ENCODE measurements at places on chromosomes 7 and 10.
A peak's percentile ranks its signal among the peaks of the same experiment; 100 is the strongest.

DNA sequence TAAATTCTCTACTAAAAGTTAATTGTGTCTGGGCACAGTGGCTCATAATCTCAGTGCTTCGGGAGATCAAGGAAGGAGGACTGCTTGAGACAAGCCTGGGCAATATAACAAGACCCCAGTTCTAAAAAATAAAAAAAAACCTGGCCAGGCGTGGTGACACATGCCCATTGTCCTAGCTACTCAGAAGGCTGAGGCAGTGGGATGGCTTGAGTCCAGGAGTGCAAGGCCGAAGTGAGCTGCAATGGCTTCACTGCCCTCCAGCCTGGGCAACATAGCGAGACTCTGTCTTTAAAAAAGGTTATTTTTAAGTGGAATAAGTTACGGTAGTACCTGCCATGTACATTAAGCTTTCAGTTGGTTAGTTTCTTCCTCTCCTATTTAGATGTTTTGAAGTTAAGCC is 28.9 kb downstream of the CDK14 start:
- no peak for DNase-seq

GRCh38 chr7:732094-732541 is 5.0 kb upstream of the PRKAR1B start:
- DNase-seq = peak; percentile 33

GRCh38 chr10:10056961-10057360 is 960.7 kb upstream of the CELF2 start:
- DNase-seq = no peak

DNA sequence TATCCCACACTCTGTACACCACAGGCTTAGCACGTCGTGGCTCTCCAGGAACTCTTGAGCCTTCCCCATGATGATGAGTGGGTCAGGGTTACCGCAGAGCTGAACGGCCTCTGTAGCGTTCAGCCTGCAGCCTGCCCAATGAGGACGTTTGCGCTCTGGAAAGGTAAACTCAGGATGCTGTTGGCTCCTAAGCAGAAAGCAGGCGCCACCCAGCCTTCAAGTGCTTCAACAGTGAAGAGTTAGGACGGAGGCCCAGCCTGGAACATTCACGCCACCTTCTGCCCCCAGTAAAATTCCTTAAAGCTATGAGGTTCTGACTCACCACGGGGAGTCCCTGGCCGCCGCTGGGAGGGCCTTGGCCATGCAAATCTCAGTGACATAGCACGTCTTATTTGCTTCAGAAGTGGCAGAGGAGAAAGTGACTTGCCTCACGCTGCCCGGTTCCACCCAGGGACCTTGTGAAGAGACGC is 161.5 kb upstream of the SH2B2 start:
- DNase-seq = no peak

- DNase-seq = no peak
These were observed 219.8 kb downstream of the DNAJB9 start for GRCh38 chr7:108789451-108789850.

GRCh38 chr7:55992346-55992745 is 28.0 kb downstream of the NIPSNAP2 start:
- DNase-seq = no peak

DNA sequence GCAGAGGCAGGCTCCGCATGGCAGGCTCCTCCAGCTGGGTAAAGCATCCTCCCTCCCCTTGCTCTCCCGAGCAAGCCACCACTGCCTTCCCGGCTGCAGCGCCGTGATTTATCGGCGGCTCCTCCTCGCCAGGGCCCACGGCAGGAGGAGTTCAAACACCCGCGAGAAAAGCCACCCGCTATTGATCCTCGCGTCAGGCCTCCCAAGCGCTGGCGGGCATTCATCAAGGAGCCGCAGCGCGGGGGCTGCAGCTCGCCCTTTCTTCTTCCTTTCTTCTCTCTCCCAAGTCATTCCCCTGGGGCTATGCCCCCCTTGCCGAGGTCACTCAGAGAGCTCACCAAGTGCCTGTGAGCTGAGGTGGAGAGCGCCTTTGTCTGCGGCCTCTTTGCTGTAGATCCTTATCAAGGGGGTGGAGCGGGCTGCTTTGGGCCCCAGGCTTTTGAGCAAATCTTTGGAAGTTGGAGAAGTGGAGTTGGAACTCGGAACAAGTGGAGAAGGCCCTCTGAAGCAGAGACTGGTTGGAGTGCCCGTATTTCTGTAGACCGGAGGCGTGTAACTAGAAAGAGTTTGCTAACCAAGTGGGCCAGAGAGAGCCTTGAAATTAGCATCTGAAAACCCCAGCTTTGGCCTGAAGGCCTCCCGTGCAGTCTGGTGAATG is 107.2 kb upstream of the PPIF start:
- DNase-seq = no peak

DNA sequence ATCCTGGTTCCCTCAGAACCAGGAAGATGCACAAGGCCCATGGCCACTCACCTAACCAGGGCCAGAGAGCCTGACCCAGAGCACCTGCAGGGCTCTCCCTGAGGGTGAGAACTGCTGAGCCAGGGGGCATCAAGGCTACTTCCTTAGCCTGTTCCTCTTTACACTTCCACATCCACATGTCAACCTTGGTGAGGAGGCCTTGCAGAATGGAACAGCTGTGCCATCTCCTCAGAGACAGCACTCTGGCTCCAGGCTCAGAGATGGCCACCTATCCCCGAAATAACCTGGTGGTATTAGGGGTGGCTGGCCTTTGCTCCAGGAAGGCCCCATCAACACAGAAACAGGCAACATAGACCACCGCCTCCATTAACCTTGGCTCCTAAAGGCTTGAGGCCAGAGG is 473.0 kb downstream of the RPS24 start:
- no peak for DNase-seq

GRCh38 chr10:22560096-22560912 is 154.1 kb downstream of the PIP4K2A start:
- DNase-seq = no peak

DNA sequence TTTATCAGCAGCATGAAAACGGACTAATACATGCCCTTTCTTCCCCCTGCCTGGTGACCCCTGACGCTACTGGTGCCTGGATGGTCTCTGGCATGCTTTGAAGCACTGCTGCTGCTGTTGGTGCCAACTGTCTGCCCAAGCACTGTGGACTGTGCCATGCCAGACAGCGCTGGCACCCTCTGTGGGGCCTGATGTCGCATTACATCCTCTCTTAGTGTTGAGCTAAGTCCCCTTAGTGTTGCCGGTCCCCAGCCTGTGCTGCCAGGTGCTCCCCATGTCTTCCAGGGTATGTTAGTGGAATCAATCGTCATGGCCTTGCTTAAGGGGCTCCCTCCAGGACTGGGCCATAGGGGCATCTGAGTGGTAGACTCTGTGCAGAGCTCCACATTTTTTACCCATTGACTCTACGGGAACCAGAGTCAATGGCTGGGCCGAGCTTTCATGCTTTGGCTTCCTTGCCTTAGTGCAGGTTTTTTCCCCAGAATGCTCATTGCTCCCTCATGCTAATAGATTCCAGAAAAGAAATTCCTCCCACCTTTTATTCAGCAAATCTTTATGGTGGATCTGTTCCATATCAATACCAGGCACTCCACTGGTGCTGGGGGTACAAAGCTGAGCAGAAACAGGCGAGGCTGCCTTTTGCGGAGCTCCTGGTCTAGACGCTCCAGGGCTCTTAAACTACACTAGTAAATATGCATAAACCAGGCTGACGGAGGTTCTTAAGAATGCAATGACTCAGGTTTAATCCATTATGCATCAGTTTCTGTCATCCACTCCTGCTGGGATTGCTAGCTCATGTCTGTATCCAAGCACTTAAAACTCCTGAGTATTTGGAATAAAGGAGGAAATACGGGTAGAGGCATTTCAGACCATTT is 21.8 kb upstream of the MRC1 start:
- DNase-seq = no peak

GRCh38 chr7:155918720-155919390 is 106.6 kb upstream of the SHH start:
- no peak for DNase-seq

DNA sequence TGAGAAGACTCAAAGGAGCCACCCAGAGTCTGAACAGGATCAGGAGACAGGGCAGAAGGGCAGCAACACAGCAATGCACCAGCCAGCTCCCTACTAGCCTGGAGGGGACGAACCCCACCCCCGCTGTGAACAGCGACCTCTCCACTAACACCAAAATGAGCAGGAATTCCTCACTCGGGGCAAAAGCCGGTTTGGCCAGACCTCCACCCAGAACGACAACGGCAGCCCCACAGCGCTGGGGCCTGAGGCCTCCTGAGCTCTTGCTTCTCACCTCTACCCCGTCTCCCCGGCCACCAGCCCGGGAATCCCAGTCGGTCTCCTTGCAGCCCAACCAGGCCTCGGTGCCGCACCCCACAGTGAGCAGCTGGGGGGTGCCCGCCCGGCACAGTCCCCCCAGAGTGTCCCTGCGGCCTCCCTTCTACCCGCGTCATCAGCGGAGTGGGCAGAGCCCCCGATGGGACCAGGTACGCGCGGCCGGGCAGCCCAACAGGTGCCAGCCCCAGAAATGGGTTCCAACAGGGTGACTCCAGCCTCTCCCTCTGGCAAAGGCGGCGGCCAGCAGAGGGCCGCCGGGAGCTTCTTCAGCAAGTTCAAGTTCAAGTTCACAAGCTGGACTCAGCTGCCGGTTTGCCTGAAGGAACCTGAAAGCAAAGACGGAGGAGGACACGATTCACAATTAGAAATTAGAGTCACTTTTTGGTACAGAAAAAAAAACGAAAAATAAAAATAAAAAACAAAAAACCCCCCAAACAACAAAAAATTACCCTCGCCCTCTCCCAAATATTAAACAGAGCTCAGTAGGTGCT is 129.0 kb downstream of the MARCHF5 start:
- no peak for DNase-seq

Data from activated CD8-positive, alpha-beta memory T cell treated with anti-CD3 and anti-CD28 coated beads, Interleukin-2, amount 50 U/mL, for 4 hours (primary cell).